Foreskin melanocyte (primary cell): ENCODE measurements at places on chromosomes 13 and 19.

- DNase-seq, result peak; percentile 52
Measured at GRCh38 chr19:6056801-6057650, 53.3 kb downstream of the RFX2 start.

- DNase-seq, result no peak
Measured at GRCh38 chr19:46718157-46718933, 1.4 kb upstream of the PRKD2 start.

DNA sequence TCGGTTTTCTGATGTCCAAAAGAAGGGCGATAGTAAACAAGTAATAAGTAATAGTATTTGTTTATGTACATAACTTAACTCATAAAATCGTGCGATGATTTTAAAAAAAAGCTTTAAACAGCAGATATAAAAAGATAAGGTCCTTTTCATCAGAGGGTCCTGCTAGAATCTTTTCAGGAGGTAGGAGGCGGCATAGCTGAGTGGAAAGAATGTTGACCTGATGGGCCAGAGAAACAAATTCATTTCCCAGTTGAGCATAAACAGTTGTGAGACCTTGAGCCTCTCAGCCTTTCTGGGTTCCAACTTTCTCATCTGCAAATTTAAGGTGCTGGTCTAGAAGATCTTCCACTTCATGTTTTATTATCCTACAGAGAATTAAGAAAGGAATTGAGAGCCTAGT, 173.5 kb downstream of the LACC1 start:
- no peak for DNase-seq

DNA sequence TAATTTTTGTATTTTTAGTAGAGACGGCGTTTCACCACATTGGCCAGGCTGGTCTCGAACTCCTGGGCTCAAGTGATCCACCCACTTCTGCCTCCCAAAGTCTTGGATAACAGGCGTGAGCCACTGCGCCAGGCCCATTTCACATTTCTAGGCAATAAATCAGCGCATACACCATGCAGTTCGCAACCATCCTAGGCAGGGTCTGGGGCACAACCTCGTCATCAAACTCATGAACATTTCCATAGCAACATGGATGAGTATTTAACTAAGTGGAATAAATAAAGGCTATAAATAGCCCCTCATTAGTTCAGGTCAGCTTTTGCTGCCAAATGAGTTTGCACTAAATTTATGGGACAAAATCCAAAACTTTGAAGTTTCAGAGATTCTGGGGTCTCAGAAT, 8.2 kb downstream of the MEIS3 start:
- DNase-seq, result no peak

GRCh38 chr19:27774337-27774736, 1438.6 kb downstream of the UQCRFS1 start:
- DNase-seq, result no peak

- no peak for DNase-seq
Measured at GRCh38 chr13:27969082-27969865, at the start of gene CDX2. TSS of gene CDX2 (minus strand) at chr13:27969315. CDS start at chr13:27969006, 309 bp downstream.

DNA sequence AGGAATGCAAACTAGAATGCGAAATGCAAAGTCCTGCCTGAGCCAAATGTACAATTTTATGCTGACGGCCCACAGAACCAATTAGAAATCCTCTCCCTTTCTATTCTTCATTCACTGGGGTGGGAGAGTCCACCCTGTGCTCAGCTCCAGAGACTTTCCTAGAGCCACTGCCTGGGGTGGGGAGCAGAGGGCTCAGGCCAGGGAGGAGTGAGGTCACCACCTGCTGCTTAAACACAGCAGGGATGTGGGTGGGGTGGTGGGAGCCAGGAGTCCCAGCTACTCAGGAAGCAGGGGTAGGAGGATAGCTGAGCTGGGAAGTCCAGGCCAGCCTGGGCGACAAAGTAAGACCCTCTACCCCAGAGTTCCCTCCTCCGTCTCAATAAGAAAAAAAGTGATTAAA, 26.9 kb upstream of the ZNF83 start:
- no peak for DNase-seq

DNA sequence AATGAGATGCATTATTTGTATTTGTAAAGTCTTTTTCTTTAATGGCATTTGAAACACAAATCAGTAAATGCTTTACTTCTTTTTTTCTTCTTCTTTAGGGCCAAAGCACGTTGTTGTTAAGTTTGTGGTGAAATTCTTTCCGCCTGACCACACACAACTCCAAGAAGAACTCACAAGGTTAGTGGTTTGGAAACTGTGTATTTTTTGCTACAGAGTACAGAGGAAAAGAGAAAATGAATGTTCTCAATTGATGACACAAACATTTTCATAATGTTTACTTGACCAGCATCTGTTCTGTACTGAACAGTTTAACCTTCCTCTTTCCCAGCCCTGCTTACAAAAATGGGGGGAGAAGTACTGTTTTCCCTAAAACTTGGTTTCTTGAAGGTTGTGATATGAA, 190.9 kb upstream of the RNF113B start:
- DNase-seq, result peak; percentile 46

- no peak for DNase-seq
Measured at GRCh38 chr19:38049105-38049649, 142.2 kb downstream of the SIPA1L3 start.

- no peak for DNase-seq
Measured at GRCh38 chr13:94880463-94880862, 168.1 kb upstream of the SOX21 start.

GRCh38 chr13:39676315-39676876, 20.9 kb downstream of the COG6 start:
- DNase-seq, result peak; percentile 28

- no peak for DNase-seq
Measured at GRCh38 chr19:43880483-43880882, 53.4 kb downstream of the ZNF283 start.

- no peak for DNase-seq
Measured at GRCh38 chr19:35522745-35523327, 5.3 kb downstream of the SBSN start.

- DNase-seq, result no peak
Measured at GRCh38 chr19:30085394-30085793, 143.4 kb downstream of the URI1 start.

GRCh38 chr19:31338069-31338776, 11.0 kb downstream of the TSHZ3 start:
- DNase-seq, result no peak

DNA sequence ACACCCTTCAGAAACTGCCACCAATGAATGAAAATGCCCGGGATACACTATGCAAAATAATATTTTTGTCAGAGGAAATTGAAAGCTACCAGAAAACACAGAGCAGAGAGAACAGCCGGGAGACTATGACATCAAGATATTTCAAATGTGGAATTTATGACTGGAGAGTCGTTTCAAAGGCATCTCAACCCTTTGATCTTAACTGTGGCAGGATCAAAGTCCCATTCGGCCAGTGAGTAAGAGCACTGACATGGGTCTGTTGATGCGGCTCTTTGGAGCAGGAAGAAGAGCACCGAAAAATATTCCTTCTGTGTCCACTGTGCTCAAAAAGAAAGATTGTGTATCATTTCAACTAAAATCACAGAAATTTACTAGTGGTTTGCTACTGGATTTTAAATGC, 201.9 kb downstream of the RFC3 start:
- no peak for DNase-seq
